Stimulated activated CD8-positive, alpha-beta memory T cell treated with anti-CD3 and anti-CD28 coated beads, Interleukin-12 subunit alpha, Interleukin-12 subunit beta, amount 100 ng/mL, for 4 hours (primary cell): ENCODE measurements at places on chromosomes 2 and 18.

DNA sequence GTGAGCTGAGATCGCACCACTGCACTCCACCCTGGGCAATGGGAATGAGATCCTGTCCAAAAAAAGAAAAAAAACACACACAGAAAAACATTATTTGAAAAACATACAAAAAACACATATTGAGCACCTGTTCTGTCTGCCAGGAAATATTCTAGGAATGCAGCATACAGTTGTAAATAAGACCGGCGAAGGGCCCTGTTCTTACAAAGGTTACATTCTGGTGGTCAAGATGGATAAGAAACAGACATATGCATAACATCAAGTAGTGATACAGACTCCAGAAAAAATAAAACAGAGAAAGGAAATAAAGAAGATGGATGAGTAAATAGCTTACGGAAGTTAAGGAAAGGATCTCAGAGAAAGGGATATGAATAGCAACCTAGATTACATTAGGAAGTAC, 159.8 kb downstream of the GALNT3 start:
- no peak for DNase-seq

DNA sequence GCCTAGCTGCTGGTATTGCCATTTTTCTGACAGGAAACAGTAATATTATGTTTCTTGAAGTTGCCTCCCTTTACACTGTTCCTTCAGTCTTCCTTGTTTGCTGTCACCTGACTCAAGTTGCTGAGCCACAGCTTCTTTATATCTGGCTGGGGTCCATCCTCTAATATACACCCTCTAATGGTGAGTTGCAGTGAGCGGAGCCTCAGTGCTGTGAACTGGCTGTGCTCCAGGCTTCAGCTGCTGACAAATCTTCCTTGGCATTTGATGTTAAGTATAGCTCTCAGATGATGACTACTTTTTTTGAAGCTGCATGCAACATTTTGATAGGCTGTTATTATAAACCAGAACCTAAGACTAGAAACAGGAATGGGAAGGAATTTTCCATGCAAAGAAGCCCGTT, 366.7 kb downstream of the NUP35 start:
- DNase-seq = no peak

- no peak for DNase-seq
These were observed 1624.2 kb downstream of the LRP1B start for GRCh38 chr2:140506606-140507005.

DNA sequence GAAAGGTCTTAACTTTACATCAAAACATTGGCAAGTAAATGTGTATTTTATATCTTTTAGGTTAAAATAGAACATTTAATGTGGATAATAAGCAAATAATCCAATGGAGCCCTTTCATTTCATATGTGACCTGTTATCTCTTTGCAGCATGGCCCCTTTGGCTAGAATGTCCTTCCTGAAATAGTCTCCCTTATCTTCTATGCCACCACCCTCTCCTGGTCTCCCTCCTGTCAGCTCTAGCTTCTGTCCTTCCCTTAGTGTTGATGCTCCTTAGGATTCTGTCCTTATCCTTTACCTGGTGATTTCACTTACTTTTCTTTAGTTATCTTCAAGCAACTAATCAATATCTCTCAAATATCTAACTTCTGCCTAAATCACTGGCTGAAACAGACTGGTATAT, 87.1 kb upstream of the TFCP2L1 start:
- no peak for DNase-seq

DNA sequence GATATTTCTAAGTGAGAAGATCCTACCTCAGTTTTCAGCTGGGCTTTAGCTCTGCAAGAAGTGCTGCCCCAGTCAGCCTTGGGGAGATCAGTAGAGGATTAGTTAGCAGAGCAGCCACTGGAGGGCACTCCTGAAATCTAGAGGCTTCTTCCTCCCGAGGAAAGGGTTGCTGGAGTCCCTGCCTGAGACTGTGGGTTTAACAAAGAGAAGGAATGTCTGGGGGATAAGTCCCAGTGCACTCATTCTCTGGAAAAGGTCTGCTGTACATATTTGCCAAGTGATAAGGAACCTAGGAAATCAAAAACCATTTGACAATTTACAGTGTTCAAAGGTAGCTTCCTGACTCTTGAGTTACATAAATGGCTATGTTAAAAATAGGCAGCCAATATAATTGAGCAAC, 207.2 kb downstream of the SLC8A1 start:
- DNase-seq = no peak

GRCh38 chr18:77647472-77647871, 397.8 kb downstream of the GALR1 start:
- no peak for DNase-seq

DNA sequence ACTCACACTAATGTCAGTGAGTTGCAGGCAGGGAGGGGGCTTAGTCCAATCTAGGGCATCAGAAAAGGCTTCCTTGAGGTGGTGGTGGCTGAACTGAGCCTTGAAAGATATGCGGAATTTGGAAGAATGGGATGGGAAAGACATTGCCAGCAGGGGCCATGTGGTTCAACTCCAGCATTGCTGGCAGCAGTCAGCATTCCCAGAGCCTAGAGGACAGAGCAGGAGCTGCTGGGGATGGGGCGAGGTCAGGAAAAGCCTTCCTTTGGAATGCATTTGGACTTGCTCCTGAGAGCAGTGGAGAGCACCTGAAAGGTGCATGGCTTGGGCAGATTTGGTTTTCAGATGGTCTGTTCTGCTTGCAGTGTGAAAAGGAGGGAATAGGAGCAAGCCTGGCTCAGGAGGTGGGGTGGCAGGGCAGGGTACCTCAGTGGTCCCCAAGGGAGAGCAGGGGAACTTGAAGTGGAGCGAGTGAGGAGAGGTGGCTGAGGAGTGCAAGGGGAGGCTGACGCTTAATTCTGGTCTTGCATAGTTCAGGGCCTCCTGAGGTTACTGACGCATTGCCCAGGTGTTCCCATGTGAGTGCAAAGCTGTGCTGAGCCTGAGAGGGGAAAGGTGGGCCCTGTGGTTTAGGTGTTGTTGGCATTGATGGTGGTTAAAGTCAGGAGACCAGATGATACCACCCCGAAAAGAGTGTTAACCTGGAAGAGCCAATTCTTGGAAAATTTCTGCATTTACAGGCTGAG, 112.1 kb upstream of the MGAT5 start:
- DNase-seq = no peak

DNA sequence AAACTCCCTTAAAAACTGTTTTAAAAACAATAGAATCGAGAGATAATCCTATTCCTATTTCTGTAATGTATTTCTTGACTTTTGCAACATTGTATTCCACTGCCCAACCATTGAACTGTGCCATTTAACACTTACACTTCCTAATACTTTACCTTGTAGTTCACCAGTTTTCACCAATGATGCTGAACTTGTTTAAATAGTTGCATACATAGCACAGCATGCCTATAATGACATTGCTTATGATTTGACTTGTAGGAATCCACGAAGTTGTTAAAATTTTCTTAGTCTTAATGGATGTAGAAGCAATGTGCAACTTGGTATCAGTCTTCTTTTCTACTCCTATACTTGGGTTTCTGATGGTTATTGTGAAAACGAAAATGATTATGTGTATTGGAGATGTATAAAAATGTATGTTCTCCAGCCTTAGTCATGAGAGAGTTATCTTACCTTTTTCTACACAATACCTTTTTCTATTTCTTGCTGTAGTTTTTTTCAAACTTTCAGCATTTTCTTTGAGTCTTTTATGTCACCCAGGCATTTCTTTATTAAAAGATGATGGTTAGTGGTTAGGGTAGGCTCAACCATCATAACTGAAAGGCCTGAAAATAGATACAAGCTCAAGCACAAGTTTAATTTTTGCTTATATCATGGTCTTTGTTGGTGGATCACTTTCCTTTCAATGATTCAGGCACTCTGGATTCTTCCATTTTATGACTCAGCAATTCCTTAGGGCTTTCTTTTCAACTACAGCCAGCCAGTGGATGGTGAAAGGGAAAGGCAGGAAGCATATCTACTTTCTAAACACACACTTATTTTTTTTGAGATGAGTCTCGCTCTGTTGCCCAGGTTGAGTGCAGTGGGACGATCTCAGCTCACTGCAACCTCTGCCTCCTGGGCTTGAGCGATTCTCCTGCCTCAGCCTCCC, 9.4 kb downstream of the GPD2 start:
- DNase-seq = no peak

- DNase-seq = no peak
These were observed 60.4 kb downstream of the ARL4C start for GRCh38 chr2:234436482-234436837.

GRCh38 chr2:63817382-63817781, 24.3 kb upstream of the UGP2 start:
- no peak for DNase-seq

DNA sequence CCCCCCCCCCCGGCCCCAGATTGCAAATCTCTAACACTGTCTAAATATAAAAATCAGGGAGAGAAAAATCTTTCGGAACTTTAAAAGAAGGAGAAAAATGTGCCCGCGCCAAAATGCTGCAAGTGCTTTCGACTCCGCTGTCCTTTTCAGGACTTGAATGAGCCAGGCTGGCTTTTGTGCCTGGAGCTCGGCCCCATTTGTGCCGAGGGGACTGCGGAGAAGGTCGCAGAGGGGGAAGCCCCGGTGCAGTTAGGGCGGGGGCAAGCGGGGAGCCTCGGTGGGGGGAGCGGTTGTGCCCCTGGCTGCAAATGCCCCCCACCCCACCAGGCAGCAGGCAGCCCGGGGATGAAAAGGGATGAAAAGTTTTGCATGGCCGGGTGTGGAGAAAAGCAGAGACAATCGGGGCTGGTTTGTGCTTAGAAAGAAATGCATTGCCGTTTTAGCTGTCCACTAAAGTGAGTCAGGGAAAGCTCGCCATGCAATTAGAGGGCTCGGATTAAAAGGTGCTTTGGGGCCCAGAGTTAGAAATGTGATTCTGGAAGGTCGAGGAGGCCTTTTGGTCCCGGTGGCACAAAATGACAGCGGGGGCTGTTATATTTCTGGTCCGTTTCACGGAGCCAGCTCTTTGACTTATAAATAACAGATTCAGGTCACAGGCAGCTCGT, 1.6 kb downstream of the INHBB start:
- no peak for DNase-seq

GRCh38 chr18:48080546-48080945, 150.1 kb upstream of the SMAD2 start:
- no peak for DNase-seq

DNA sequence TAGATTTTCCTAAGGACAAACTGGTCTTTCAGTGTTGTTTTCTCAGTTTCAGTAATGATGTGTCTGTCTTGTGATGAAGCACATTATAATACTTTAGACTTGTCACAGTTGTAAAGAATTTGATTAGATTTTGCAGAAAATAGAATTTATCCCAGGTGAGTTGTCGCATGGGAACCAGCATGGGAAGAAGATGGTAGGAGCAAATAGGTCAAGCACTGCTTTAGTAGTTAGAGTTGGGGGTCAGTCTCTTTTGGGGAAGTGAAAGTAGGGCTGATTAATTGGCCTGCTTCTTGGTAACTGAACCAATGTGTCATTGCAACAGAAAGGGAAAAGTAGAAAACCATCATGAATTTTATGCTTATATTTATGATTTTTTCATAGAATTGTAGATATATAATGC, 153.2 kb upstream of the MYO3B start:
- no peak for DNase-seq

DNA sequence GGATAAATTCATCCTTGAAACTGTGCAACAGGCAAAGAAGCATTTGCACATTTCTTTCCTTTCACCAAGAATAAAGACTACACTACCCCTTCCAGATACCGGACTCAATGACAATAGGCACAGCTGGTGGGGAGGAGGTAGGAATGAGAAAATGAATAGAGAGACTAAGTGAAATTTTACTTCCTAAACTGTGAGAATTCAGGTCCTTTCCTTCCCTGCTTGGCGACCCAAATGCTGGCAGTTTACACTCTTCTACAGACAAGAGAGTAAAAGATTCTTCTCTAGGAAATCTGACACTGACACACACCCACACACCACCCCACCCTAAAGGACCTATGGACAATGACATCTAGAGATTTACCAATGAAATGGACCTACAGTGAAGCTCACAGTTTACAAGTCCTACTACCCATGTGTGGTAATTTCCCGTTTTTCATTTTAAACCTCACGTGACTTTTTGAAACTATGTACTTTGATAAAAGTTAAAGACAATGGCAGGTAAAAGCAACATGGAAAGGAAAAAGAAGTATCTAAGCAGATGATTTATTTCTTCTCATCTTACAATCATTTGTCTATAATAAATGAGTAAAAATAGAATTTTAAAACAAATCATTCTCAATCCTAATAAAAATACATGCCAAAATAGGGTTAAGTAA, 27.9 kb downstream of the REV1 start:
- no peak for DNase-seq

DNA sequence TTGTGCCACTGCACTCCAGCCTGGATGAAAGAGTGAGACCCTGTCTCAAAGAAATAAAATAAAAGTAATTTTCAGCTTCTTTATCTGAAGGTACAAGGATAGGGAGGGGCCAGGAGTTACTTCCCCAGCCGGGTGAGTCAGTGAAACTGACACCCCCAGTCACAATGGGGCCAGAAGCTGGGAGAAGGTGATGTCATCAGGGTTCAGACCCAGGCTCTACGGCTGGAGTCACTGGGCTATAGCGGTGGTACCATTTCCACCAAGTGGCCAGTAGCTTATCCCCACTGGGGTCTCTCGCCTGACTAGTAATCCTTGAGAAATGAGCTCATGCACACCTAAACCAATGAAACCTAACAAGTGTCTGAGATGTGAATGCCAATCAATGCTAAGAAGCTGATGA, 107.9 kb downstream of the ALPK2 start:
- DNase-seq = no peak
